Kidney (tissue), 22 donors: ENCODE measurements at places on chromosomes 11 and 22. TPM values are rescaled to one million over a fixed set of nuclear protein-coding genes. Genes with fewer than 3 reads are reported as not detected.

- DNase-seq = no peak
Observed at GRCh38 chr11:49499117-49499516, 290.7 kb upstream of the FOLH1 start.

GRCh38 chr22:40244586-40244985, 66.9 kb downstream of the TNRC6B start:
- DNase-seq = no peak

The RPUSD4 gene
- polyA plus RNA-seq = 13.6 TPM

- no peak for DNase-seq
Observed at GRCh38 chr22:31045900-31046538, 35.1 kb upstream of the SMTN start.

- no peak for DNase-seq
Observed at GRCh38 chr11:17702876-17703275, 16.5 kb upstream of the MYOD1 start.

GRCh38 chr11:72136684-72137262, 1.2 kb downstream of the FOLR3 start:
- DNase-seq = no peak

The KCNQ1 gene
- 49.4 TPM for polyA plus RNA-seq

GRCh38 chr11:82873919-82874333, 26.3 kb downstream of the PRCP start:
- no peak for DNase-seq

The PDE2A gene
- 12.6 TPM for polyA plus RNA-seq

GRCh38 chr11:57375490-57375889, 5.5 kb downstream of the PRG3 start:
- DNase-seq = no peak

DNA sequence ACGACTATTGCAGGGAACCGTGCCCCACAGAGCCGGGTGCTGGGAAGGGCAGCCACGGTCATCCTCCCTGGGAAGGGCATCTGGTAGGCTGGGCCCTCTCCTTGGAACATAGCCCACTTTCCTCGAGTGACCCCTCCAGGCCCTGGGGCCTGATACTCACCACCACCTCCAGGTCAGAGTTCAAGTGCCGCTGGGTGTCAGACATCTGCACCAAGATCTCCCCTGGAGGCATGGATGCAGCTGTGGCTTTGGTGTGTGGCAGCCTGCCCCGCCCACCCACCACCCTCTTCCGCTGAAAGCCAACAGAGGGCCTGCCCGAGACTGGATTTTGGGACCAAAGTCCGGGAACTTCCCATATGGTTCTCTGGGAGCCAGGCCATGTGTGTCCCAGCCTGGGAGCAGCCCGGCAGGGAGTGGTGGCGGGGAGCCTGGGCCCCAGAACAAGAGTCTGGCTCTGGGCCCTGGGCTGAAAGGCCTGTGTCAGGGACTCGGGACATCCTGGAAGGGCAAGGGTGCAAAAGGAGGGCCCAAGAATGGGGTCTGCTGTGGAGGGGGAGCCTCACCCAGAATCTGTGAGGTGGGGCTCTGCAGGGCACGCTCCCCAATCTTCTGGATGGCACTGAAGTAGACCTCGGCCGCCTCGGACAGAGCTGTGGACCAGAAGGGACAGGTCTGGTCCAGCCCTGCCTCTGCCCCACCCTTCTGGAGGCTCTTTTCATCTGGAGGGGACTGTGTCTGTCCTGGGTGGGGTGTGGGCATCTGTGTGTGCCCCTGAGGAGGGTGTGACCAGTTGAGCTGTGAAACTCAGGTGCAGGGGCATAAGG, 2.6 kb downstream of the BAIAP2L2 start:
- peak; percentile 80 for DNase-seq

GRCh38 chr22:49853981-49854831, 562 bp downstream of the ZBED4 start:
- peak; percentile 52 for DNase-seq

- DNase-seq = peak; percentile 25
Observed at GRCh38 chr11:130474637-130475400, 26.4 kb downstream of the ADAMTS15 start.

The ANKRD49 gene
- polyA plus RNA-seq = 12.7 TPM

- DNase-seq = no peak
Observed at GRCh38 chr11:44611687-44612434, 46.4 kb downstream of the CD82 start.

GRCh38 chr11:94025690-94026394, 4.7 kb downstream of the HEPHL1 start:
- no peak for DNase-seq

GRCh38 chr11:132858223-132858622, 674.1 kb downstream of the OPCML start:
- no peak for DNase-seq

DNA sequence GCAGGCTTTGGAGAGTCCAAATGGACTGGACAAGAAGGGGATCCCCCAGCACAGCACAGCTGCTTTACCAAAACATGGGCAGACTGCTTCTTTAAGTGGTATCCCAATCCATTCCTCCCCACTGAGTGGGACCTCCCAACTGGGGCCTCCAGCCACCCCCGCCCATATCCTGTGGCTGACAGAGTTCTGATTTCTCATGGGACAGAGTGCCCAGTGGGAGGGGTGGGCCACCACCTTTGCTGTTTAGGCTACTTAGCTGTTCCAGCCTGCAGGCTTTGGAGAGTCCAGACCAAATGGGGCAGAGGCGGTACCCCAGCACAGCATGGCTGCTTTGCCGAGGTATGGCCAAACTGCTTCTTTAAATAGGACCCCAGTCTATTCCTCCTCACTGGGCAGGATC, 26.9 kb upstream of the DEUP1 start:
- peak; percentile 54 for DNase-seq

DNA sequence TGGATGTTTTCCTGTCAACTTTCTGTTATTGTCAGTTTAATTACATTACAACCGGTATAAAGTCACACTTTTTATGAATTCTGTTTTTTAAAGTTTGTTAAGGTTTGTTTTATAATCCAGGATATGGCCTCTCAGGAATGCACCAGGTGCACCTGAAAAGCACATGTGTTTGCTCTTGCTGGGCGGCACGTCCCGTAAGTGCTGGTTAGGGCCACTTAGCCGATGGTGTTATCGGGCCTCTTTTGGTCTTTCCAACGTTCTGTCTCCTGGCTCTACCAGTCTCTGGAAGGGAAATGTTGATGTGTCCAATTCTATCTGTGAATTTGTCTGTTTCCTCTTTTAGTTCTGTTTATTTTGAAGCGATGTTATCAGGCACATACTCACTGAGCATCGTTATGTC, 695.7 kb downstream of the BRD1 start:
- DNase-seq = no peak

DNA sequence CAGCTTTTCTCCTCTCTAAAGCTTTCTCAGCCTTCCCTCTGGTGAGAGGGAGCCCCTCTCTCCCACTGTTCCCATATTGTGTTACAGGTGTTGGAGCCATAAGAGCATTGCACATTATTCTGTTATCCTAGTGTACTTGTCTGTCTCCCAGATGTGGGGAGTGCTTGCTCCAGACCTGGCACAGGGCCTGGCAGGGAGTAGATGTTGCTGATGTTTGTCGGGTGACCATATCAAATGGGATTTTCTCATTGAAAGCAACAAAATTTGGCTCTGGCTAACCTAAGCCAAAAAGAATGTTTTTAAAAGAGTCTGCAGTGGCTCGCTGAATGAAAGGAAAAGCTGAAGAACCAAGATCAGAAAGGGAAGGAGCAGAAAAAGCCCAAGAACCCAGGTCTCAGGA, 41.1 kb downstream of the CYB5R2 start:
- no peak for DNase-seq

- no peak for DNase-seq
Observed at GRCh38 chr11:63610604-63611394, 3.4 kb downstream of the PLAAT3 start.

The PNPLA3 gene
- polyA plus RNA-seq = 1.2 TPM

DNA sequence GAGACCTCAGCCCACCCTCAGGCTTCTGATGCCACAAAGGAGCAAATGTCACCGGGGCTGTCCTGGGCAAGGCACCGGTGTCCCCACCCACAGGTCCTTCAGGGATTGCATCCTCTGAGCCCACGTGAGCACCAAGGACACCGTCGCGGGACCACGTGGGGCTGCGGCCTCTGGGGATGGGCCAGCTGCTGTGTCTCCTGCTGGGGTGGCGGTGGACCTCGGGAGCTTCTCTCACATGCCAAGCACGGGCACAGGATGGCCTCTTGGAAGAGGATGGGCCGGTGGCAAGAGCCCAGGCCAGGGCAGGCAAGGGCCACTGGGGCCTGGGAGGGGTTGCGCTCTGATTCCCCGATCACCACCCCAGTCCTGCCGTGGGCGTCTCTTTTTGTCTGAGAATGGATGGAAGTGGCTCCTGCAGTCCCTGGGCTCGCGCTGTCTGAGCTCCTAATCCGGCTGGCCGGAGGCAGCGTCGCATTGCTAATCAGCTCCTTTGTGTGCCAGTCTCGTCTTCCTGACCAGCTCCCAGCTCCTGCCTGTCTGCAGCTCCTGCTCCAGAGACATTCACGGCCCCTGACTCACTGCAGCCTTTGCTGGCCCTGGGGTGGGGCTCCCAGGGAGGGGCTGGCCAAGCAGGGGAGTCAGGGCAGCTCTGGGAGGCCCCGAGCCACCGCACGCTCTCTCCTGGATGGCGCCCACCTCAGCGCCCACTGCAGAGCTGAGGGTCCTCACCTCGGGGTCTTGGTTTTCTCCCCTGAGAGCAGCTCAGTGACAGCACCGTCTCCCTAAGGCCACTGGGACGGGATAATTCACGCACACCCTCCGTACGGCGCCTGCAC, 146.7 kb downstream of the CTTN start:
- DNase-seq = no peak

DNA sequence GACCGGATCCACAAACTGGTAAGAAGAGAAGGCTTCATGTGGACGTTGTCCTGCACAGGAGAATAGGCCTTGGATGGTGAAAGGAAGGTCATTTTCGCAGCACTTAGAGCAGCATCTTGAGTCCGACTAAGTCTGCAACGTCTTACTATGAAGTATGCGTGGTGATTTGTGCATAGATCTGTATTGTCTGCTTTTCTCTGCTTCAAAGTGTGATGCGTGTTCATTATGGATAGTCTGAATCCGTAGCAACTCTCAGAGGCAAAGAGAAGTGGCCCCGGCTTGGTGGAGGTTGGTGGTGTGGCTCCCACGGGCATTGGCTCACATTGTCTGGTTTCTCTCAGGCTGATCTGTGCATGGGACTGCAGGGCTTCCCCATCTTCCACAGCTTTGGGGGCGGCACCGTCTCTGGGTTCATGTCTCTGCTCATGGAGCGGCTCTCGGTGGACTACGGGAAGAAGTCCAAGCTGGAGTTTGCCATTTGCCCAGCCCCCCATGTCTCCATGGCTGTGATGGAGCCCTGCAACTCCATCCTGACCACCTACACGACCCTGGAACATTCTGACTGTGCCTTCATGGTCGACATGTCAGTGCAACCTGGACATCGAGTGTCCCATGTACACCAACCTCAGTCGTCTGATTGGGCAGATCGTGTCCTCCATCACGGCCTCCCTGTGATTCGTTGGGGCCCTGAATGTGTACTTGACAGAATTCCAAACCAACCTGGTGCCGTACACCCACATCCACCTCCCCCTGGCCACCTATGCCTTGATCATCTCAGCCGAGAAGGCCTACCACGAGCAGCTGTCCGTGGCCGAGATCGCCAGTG, 21.5 kb downstream of the LRRC74B start:
- DNase-seq = no peak

DNA sequence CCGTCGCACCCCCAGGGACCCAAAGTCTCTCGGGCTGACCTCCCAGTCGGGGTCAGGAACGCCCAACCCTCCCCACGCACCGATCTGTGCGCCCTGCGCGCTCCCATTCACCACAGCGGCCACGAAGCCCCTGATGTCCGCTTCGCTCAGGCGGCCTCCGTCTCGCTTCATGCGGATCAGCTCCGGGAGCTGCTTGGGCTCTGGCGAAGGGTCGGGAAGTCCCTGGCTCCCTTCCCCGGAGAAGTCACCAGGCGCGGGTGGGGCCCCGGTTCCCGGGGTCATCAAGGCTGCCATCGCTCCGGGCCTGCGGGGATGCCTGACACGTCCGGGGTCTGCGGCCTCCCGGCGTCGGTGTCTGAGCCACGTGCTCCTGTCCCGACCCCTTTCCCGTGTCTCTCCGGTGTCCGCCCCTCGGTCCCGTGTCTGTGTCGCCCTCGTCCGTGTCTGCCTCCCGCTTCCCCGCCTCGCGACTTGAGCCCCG, 356 bp downstream of the TYMP start:
- DNase-seq = no peak

GRCh38 chr22:50208939-50209892, 8.4 kb downstream of the SELENOO start:
- DNase-seq = no peak

GRCh38 chr11:72579816-72580641, 94.2 kb downstream of the PDE2A start:
- DNase-seq = no peak

- DNase-seq = no peak
Observed at GRCh38 chr11:48148749-48149148, 67.9 kb upstream of the OR4B1 start.

DNA sequence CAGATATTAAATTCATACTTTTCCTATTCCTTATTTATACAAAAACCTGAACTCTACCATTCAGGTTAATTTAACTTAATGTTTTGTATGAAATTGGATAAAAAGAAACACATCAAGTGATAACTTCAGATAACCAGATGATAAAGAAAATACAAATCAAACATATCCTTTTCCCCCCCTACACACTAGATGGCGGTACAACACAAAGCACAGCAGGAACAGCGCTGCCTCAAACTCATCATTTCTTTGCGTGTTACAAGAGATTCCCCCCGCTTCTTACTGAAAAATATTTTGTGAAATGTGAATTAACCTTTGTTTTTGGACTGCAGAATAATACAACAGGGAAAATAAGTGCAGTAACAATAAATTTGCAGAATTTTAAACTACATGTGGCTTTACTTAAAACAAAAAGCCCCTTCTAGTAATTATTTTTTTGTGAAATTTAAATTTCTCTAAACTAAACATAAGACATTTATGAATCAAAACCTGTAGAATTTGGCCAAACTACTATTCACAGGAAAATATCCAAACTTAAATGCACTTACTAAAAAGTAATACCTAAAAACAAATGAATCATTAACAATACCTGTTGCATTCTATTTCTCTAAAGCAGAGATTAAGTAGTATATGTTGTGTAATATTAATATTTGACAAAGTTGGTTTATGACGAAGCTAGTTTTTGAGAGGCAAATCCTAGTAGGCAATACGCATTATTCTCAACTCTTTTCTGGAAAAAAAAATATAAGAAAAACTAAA, 74.4 kb downstream of the ARHGAP32 start:
- no peak for DNase-seq

DNA sequence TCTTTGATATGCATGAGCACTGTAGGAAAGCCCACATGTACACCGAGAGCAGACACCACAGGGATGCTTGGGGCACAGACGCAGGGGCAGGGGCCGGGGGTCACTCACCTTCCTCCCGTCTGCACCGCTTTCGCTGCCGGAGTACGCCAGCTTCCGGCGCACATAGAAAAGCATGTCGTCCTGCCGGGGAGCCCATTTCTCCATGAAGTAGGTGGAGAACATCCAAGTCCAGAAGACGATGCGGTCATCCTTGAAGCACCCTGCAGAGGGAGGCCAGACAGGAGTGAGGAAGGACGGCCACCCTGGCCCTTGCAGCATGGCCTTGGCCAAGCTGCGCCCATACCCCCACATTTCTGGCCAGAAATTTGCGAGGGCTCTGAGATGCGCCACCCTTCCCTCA, 28.8 kb downstream of the KIAA0930 start:
- peak; percentile 56 for DNase-seq

- peak; percentile 20 for DNase-seq
Observed at GRCh38 chr22:20116376-20116950, 559 bp downstream of the RANBP1 start.
